ENCODE measurements at places on chromosomes 2 and 18. TPM values are rescaled to one million over a fixed set of nuclear protein-coding genes. Genes with fewer than 3 reads are reported as not detected.
A peak's percentile ranks its signal among the peaks of the same experiment; 100 is the strongest.

DNA sequence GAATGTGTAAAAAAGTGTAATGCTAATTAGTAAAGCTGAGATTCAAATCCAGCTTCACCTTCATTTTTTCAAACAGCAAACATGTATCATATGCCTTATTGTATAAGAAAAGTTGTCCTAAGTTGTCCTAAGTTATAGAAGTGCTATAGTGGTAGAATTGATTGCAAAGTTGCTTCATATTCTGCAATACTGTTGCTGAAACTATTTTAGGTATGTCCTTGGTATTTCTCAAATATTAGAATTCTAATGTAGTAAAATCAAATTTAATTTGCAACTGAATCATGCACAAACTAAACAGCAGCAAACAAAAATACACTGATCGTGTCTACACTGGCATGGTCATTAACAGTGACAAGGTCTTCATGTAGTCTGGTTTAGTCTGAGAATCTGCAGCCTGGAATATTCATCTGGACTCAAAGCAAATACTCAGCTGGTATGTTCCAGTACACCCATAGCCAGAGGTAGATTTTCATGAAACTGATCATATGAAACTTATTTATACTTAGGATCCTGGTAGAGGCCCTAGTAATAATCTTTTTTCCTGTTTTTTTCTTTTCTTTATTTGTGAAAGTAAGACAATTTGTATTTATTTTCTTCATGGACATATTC, 555.6 kb upstream of the ZEB2 start:
- H3K4me1 ChIP-seq: no peaks in the 10 kb centered on the region
- no peak overlapping the region for H3K4me3 ChIP-seq
- H3K36me3 ChIP-seq: no peaks in the 10 kb centered on the region
- H3K27me3 ChIP-seq: no peaks in the 10 kb centered on the region

DNA sequence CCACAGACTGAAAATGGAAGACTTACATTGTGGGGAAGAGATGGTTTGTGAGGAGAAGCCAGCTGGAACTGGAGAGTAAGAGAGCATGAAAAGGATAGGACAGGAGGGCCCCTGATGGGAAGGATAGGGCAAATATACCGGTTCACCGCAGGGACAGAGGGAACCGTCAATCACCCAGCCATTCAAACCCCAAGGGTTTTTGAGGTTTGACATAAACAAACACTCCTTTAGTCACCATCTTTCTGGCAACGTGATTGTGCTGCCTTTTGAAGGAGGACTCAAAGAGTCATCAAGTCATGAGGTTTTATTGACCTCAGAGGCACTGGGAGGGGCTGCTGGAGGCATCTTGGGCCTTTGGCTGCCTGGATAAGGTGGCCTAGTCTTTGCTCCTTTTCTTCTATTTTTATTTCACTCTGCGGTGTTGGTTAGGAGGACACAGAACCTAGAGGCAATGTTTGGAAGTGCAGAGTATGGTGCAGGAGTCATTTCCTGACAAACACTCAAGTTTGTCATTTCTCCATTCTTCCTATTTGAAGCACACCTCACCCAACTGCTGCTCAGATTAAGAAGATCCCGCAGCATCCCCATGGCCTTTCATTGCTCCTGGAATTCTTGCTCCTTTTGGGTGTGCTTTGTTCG, 487.3 kb upstream of the SPRED2 start:
- H3K4me1 ChIP-seq: no peaks in the 10 kb centered on the region
- H3K36me3 ChIP-seq: no peaks in the 10 kb centered on the region
- no peak for DNase-seq
- H3K27ac ChIP-seq: no peak overlapping the region

GRCh38 chr2:113854208-113854607, 35.7 kb upstream of the ACTR3 start:
- H3K27ac ChIP-seq: no peak overlapping the region
- no peak for DNase-seq
- H3K27me3 ChIP-seq: no peaks in the 10 kb centered on the region
- no peaks in the 10 kb centered on the region for H3K4me1 ChIP-seq
- H3K36me3 ChIP-seq: no peaks in the 10 kb centered on the region

- no peak overlapping the region for H3K27ac ChIP-seq
- H3K4me3 ChIP-seq: no peak overlapping the region
- no peaks in the 10 kb centered on the region for H3K36me3 ChIP-seq
- H3K4me1 ChIP-seq: no peaks in the 10 kb centered on the region
- H3K27me3 ChIP-seq: peaks cover 12% of the 10 kb centered on the region
Measured at GRCh38 chr2:232478571-232479340, 8.9 kb downstream of the ECEL1 start.

DNA sequence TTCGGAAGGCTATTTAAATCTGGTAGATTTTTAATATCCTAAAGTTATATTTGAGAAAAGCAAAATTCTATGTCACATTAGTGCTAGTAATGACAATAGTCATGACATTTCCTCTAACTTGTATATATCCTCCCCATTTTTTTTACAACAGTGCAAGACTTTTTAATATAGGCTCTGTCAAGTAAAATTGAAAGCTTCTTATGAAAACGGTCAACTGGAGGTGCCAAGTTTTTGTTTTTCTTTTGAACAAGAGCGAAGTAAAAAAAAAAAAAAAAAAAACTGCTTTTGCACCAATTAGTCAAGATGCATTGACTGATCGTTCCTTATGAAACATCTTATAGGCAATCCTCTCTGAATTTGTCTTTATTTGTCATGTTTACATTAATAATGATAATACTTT, 389.3 kb downstream of the STK39 start:
- H3K27ac ChIP-seq: no peak overlapping the region
- no peaks in the 10 kb centered on the region for H3K36me3 ChIP-seq
- no peaks in the 10 kb centered on the region for H3K4me1 ChIP-seq
- DNase-seq: no peak
- no peaks in the 10 kb centered on the region for H3K27me3 ChIP-seq
- H3K4me3 ChIP-seq: no peak overlapping the region

DNA sequence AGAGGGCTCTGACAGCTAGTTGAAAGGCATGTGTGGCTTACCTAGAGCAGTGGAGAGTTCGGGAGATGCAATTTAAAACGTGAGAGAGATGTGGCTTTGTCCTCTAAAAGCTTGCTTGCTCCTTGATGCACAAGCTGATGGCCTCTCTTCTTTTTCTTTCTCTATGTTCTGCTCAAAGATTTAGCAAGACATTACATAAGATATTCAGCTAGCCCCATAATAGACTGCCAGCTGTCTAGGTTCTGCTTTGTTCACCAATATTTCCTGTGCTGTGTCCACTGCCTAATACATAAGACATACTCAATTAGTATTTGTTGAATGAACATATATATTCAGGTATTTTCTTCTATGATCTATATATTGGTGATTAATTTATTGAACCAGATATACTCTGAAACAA, 31.1 kb downstream of the SPATS2L start:
- no peak overlapping the region for H3K27ac ChIP-seq
- no peak for DNase-seq
- H3K4me1 ChIP-seq: no peaks in the 10 kb centered on the region
- H3K4me3 ChIP-seq: no peak overlapping the region
- no peaks in the 10 kb centered on the region for H3K27me3 ChIP-seq

GRCh38 chr2:126729896-126730295, 73.9 kb downstream of the GYPC start:
- H3K36me3 ChIP-seq: no peaks in the 10 kb centered on the region
- H3K4me3 ChIP-seq: no peak overlapping the region
- H3K27me3 ChIP-seq: no peaks in the 10 kb centered on the region

DNA sequence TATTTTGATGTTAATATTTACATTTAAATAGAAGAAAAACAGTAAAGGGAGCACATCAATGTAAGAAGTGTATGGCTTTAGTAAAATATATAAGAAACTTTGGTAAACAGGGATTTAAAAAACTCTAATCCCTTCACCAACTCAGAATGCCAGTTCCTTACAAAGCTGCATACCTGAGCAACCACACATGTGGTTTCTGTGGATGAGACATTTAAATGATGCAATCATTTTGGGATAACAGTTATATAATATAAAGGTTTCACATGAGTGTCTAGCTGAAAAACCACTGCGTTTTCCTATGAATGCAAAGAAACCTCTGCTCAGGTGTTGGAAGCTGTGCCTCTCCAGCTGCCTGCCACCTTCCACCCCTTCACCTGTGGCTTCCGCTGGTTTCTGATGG, 209.1 kb upstream of the REV1 start:
- H3K27me3 ChIP-seq: no peaks in the 10 kb centered on the region
- no peak overlapping the region for H3K4me3 ChIP-seq
- no peak for DNase-seq
- no peak overlapping the region for H3K27ac ChIP-seq

DNA sequence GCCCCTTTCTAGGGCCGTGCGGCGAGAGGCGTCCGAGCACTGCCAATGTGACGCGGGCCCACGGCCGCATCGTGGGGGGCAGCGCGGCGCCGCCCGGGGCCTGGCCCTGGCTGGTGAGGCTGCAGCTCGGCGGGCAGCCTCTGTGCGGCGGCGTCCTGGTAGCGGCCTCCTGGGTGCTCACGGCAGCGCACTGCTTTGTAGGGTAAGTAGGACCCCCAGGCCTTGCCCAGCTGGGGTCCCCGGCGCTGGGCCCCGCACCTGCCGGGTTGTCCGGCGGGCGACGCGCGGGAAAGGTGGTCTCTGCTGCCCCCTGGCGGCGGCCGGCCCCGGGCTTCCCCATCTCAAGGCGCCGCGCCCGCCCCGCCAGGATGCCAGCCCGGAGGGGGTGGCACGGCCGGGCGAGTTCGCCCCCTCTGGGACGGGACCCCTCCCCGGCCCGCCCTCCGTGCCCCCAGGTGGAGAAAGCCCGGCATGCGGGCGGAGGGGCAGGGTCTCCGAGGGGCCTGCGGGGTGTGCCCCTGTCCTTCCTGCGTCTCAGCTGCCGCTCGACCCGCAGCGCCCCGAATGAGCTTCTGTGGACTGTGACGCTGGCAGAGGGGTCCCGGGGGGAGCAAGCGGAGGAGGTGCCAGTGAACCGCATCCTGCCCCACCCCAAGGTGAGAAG, 1.9 kb downstream of the PRSS56 start:
- DNase-seq: peak; percentile 67
- H3K4me3 ChIP-seq: no peak overlapping the region
- H3K27me3 ChIP-seq: peaks cover 22% of the 10 kb centered on the region
- H3K4me1 ChIP-seq: peaks cover 10% of the 10 kb centered on the region
- H3K36me3 ChIP-seq: no peaks in the 10 kb centered on the region

DNA sequence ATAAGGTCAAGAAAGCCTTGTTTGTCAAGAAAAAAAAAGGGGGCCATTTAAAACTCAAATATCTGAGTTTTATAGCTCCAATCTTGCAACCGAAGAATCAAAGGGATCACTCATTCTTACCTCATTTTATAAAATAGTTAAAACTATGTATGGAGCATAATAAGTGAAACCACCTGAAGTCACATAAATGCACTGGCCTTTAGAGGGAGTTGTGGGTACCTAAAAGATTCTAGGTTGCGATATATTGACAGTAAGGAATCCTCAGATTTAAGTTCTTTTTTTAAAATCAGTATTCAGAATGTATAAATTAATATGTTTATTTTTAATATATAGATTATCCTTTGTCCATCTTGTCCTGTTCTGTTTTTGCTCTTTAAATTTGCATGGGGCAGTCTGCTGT, 3.4 kb downstream of the ARHGAP28 start:
- H3K4me3 ChIP-seq: no peak overlapping the region
- no peaks in the 10 kb centered on the region for H3K36me3 ChIP-seq
- no peak for DNase-seq
- H3K27ac ChIP-seq: no peak overlapping the region
- no peaks in the 10 kb centered on the region for H3K27me3 ChIP-seq

GRCh38 chr2:134361648-134362047, 107.8 kb downstream of the MGAT5 start:
- no peak for DNase-seq
- H3K36me3 ChIP-seq: peaks cover 7% of the 10 kb centered on the region
- no peak overlapping the region for H3K27ac ChIP-seq
- no peaks in the 10 kb centered on the region for H3K27me3 ChIP-seq
- H3K4me1 ChIP-seq: peaks cover 3% of the 10 kb centered on the region

DNA sequence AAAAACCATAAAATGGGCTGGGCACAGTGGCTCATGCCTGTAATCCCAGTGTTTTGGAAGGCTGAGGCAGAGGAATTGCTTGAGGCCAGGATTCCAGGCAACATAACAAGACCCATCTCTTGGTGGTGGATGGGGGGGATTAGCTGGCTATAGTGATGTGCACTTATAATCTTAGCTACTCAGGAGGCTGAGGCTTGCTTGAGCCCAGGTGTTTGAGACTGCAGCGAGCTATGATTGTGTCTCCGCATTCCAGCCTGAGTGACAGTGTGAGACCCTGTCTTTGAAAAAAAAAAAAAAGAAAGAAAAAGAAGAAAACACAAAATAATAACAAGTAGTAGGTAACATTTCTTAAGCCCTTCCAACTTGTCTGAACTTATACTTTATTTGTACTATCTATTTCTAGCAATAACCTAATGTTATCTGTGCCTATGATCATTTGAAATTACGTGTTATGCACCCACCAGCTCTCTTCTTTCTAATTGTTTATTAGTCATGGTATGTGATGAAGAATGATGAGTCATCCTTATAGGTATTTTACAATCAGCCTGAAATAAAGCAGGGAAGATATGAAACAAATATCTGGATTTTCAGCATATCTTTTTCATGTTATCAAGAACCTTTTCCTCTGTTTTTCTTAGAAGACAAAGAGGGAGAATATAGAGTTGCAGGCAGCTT, 129.3 kb upstream of the UNC80 start:
- H3K4me1 ChIP-seq: no peaks in the 10 kb centered on the region
- no peaks in the 10 kb centered on the region for H3K36me3 ChIP-seq
- no peak for DNase-seq
- H3K27ac ChIP-seq: no peak overlapping the region
- H3K4me3 ChIP-seq: no peak overlapping the region

Gene POU3F3
- not detected for total RNA-seq

Gene TCF23
- total RNA-seq: not detected

Gene LIMS3
- total RNA-seq: 0.91 TPM

Gene APOB
- not detected for total RNA-seq

Gene C2orf74
- 12.5 TPM for total RNA-seq
